ENCODE measurements at places on chromosomes 4 and X.

- no peak within 1 kb of the TSS for H3K27ac ChIP-seq
- DNase-seq, result no peak
- peak within 1 kb of the TSS; percentile 63 for H3K4me3 ChIP-seq
- H3K36me3 ChIP-seq, result no peaks in the 10 kb centered on the region
- no peaks in the 10 kb centered on the region for H3K27me3 ChIP-seq
Measured at GRCh38 chr4:54657551-54658251, at the start of gene KIT. Gene KIT, plus strand, starts transcription at chr4:54657957. Its CDS starts 58 bp downstream, at chr4:54658015.

- no peak overlapping the region for H3K27ac ChIP-seq
- H3K27me3 ChIP-seq, result no peaks in the 10 kb centered on the region
- H3K36me3 ChIP-seq, result no peaks in the 10 kb centered on the region
- peak; percentile 47 for DNase-seq
- H3K4me3 ChIP-seq, result no peak overlapping the region
- H3K4me1 ChIP-seq, result no peaks in the 10 kb centered on the region
Measured at GRCh38 chrX:11890836-11891514, 132.9 kb downstream of the MSL3 start.

DNA sequence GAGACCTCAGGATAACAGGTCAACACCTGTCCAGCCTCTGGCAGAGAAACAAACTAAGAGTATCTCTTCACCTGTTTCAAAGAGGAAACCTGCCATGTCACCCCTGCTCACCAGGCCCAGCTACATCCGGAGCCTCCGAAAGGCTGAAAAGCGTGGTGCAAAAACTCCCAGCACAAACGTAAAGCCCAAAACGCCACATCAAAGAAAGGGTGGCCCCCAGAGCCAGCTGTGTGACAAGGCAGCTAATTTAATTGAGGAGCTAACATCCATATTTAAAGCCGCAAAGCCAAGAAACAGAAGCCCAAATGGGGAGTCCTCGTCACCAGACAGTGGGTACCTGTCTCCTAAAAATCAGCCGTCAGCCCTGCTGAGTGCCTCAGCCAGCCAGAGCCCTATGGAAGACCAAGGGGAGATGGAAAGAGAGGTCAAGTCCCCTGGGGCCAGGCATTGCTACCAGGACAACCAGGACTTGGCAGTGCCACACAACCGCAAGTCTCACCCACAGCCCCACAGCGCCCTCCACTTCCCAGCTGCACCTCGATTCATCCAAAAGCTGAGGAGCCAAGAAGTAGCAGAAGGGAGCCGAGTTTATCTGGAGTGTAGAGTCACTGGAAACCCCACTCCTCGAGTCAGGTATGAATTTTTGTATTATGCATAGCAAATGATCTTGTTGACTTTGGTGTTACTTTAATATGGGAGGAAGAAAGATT lies 15.1 kb downstream of the PALLD start:
- no peaks in the 10 kb centered on the region for H3K27me3 ChIP-seq
- no peak for DNase-seq
- no peak overlapping the region for H3K4me3 ChIP-seq
- H3K27ac ChIP-seq, result no peak overlapping the region
- H3K36me3 ChIP-seq, result no peaks in the 10 kb centered on the region

DNA sequence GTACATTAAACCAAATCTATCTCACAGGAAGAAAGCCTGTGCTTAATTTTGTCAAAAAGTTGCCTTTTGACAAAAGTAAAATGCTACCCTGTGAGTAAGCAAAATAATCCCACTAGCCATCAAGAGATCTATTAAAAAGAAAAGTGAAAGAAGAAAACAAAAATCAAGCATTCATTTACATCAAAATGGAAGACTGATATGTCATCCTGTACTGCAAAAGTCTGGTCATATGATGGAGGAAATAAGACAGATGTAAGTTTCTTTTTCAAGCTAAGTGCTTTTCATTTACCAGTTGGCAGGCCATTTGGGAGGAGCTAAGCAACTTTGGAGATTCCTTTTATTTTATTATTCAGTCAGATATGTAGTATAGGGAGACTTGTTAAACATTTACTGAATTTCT lies 387.4 kb downstream of the SPOCK3 start:
- H3K27me3 ChIP-seq, result no peaks in the 10 kb centered on the region
- no peaks in the 10 kb centered on the region for H3K36me3 ChIP-seq
- no peak for DNase-seq

GRCh38 chr4:58600290-58600689 lies 1490.1 kb upstream of the IGFBP7 start:
- no peaks in the 10 kb centered on the region for H3K36me3 ChIP-seq
- no peak for DNase-seq
- no peak overlapping the region for H3K4me3 ChIP-seq
- no peaks in the 10 kb centered on the region for H3K4me1 ChIP-seq
- H3K27me3 ChIP-seq, result no peaks in the 10 kb centered on the region

DNA sequence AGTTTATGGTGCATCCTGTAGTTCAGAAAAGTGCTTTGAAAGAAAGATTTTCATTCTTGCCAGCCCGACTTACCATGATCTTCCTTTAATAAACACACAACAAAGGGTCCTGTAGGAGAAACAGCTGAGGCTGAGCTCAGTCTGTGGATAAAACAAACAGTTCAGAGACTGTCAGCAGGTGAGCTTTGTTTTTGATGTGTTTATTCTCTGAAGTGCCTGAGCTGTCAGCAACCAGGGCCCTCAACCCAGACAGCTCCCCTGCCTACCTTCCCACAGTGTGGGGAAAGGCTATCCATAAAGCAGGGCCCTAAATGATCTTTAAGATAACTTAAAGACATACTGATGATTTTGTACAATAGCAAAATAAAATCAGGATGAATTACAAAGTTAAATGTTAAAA lies 459.2 kb upstream of the GALNT7 start:
- no peak for DNase-seq
- no peaks in the 10 kb centered on the region for H3K4me1 ChIP-seq
- no peaks in the 10 kb centered on the region for H3K27me3 ChIP-seq
- no peak overlapping the region for H3K4me3 ChIP-seq
- H3K27ac ChIP-seq, result no peak overlapping the region

GRCh38 chr4:123340381-123340701 lies 56.3 kb upstream of the SPRY1 start:
- no peaks in the 10 kb centered on the region for H3K27me3 ChIP-seq
- no peaks in the 10 kb centered on the region for H3K4me1 ChIP-seq
- H3K36me3 ChIP-seq, result no peaks in the 10 kb centered on the region
- H3K27ac ChIP-seq, result no peak overlapping the region
- DNase-seq, result no peak

Data from adrenal gland (tissue), 19 donors.